Parietal lobe (tissue), 2 donors: ENCODE measurements at places on chromosomes 16 and 17. TPM values are rescaled to one million over a fixed set of nuclear protein-coding genes. Genes with fewer than 3 reads are reported as not detected.

Gene SULT1A4
- 3.8 TPM for total RNA-seq

Gene CDH3
- total RNA-seq: 10.6 TPM

Gene ARHGDIA
- total RNA-seq: 57.6 TPM

Gene EFNB3
- 19.7 TPM for total RNA-seq

Gene NOG
- total RNA-seq: 3.1 TPM

Gene TEX14
- 0.94 TPM for total RNA-seq

Gene CX3CL1
- total RNA-seq: 3.1 TPM

Gene TMEM114
- total RNA-seq: not detected

Gene CD300E
- total RNA-seq: not detected

Gene DPEP3
- total RNA-seq: not detected

Gene PRSS53
- total RNA-seq: 8.1 TPM

Gene ATXN2L
- total RNA-seq: 72.3 TPM

Gene ZACN
- not detected for total RNA-seq

Gene C17orf78
- total RNA-seq: not detected

Gene RBFOX1
- total RNA-seq: 198 TPM

Gene GALR2
- not detected for total RNA-seq

Gene ACE
- total RNA-seq: 7.5 TPM

Gene KRT12
- not detected for total RNA-seq

Gene PDE6G
- not detected for total RNA-seq

Gene CD79B
- total RNA-seq: 0.63 TPM

Gene HEXIM2
- total RNA-seq: 7.5 TPM

Gene CCDC40
- total RNA-seq: 12.2 TPM

Gene SP6
- total RNA-seq: not detected

Gene P2RX1
- total RNA-seq: 0.31 TPM

Gene NUPR1
- total RNA-seq: 0.31 TPM

Gene OTOP3
- not detected for total RNA-seq

Gene DNAH9
- 3.4 TPM for total RNA-seq

Gene C16orf92
- total RNA-seq: not detected

Gene CDT1
- total RNA-seq: 2.5 TPM

Gene IGFALS
- total RNA-seq: 0.31 TPM

Gene KDM8
- 3.4 TPM for total RNA-seq

Gene C16orf96
- 0.63 TPM for total RNA-seq

Gene MYL11
- total RNA-seq: not detected

Gene TEFM
- total RNA-seq: 30.4 TPM
